ENCODE measurements at places on chromosomes 3 and 15.

GRCh38 chr3:178195824-178196223, 340.4 kb upstream of the KCNMB2 start:
- DNase-seq = no peak

DNA sequence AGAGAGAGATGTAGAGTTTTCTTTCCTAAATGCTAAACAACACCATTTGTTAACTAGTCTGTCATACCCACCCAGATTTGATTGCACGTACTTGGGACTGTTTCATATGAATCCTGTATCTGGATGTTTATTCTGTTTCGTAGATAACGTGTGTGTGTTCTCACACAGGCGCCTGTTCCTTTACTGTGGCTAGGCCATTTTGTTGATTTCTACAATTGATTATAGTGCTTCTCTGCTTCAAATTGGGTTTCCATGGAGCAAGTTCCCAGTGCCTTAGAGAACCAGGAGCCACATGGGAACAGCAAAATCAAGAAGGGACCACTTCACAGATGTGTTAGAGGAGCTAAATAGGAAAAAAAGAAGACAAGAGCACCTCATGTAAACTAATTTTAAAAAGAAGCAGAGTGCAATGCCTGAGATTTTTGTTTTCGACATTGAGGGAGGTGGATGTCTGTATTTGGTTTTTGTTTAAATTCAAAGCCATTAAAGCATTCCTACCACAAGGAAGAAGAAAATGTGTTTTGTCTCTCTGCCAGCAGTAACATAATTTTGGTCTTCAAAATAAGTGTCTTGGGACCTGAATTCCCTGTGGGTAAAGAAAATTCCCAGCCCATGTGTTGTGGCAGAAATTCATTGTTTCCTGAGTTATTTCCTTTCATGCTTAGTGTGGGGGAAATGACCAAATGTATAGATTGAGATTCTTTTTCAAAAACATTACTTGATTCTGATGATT, 424.0 kb upstream of the C2CD4B start:
- no peak for DNase-seq

- no peak for DNase-seq
Observed at GRCh38 chr15:69559440-69560190, 107.0 kb downstream of the RPLP1 start.

DNA sequence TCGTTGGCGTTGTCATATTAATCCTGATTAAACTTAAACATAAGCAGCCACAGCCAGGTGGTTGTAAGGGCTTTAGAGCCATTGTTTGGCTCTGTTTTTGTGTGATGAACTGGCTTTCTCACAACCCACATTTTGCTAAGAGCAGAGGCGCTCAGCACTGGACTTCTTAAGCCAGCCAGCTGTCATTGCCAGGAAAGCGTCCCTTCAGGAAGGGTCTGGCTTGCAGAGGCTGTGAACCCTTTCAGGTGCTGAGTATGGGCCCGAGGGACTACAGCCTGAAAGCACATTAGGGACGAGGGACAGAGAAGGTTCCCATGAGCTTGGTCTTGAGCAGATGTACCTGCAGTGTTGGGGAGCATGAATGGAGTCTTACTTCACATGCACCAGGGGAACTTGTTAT, 112.3 kb downstream of the CHCHD6 start:
- DNase-seq = no peak

DNA sequence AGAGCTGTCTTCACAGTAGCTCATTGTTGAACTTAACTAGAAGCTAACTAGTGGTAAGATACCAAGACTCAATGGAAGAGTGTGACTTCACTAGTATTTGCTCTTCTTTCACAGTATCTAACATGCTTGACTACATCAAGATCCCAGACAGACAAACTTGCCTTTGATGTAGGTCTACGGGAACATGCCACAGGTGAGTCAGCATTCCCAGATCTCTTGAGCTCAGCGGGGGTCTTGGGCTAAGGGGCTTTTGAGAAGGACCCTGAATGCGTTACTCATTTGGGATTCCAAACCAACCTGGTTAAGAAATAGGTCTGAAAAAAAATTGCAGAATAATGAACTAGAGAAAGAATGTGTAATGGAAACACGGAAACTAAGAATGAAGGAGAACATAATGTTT, 222.4 kb downstream of the RYR3 start:
- DNase-seq = no peak

GRCh38 chr3:365268-365667, 168.7 kb downstream of the CHL1 start:
- no peak for DNase-seq

DNA sequence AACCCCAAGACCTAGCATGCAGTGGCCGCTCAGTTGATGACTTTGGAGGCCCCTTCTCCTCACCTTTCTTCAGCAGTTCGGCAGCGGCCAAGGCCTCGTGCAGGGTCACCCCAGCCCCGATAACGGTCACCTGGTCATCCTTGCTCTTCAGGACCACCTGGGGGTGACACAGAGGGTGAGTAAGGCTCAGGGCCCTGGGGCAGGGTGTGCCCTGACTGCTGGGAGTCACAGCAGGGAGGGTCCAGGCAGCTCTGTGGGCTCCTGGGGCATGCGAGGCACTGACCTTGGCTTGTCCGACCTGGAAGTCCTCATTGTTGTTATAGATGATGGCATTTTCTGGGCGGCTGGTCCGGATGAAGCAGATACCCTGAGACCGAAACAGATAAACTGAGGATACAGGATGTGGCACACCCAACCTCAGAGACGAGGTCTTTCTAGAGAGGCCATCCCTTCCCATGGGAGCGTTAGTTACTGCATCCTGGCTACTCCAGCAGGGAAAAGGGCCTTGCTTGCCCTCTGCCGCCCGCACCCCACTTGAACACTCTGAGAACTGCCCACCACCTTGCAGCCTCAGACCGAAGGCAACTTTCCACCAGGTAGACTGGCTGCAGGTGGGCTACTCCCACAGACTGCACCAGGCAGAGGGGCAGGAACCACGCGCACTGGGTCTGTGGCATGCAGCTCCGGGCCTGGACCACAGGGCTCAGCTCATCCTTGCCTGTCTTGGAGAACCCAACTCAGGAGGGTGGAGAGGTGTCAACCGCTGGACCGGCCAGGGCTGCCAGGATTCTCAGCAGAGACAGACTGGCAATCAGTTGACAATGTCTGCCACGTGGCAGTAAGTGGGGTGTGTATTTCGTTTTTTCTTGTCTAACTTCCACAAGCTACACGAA, 27.6 kb downstream of the TKT start:
- DNase-seq = no peak

- DNase-seq = no peak
Observed at GRCh38 chr15:38091078-38091645, 156.7 kb downstream of the TMCO5A start.

DNA sequence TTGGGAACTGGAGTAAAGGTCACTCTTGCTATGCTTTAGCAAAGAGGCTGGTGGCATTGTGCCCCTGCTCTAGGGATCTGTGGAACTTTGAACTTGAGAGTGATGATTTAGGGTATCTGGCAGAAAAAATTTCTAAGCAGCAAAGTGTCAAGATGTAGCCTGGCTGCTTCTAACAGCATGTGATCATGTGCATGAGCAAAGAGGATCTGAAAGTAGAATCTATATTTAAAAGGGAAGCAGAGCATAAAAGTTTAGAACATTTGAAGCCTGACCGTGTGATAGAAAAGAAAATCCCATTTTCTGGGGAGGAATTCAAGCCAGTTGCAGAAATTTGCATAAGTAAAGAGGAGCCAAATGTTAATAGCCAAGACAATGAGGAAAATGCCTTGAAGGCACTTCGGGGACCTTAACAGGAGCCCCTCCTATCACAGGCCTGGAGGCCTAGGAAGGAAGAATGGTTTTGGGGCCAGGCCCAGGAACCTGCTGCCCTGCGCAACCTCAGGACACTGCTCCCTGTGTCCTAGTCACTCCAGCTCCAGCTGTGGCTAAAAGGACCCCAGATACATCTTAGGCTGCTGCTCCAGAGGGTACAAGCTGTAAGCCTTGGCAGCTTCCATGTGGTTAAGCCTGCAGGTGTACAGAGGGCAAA, 212.2 kb upstream of the LINGO1 start:
- no peak for DNase-seq

Data from SW480 (cell line).